Erythroblast (primary cell): ENCODE measurements at places on chromosomes 3 and 15.

GRCh38 chr15:36831904-36832287 lies 252.5 kb downstream of the CDIN1 start:
- peak; percentile 1 for DNase-seq

DNA sequence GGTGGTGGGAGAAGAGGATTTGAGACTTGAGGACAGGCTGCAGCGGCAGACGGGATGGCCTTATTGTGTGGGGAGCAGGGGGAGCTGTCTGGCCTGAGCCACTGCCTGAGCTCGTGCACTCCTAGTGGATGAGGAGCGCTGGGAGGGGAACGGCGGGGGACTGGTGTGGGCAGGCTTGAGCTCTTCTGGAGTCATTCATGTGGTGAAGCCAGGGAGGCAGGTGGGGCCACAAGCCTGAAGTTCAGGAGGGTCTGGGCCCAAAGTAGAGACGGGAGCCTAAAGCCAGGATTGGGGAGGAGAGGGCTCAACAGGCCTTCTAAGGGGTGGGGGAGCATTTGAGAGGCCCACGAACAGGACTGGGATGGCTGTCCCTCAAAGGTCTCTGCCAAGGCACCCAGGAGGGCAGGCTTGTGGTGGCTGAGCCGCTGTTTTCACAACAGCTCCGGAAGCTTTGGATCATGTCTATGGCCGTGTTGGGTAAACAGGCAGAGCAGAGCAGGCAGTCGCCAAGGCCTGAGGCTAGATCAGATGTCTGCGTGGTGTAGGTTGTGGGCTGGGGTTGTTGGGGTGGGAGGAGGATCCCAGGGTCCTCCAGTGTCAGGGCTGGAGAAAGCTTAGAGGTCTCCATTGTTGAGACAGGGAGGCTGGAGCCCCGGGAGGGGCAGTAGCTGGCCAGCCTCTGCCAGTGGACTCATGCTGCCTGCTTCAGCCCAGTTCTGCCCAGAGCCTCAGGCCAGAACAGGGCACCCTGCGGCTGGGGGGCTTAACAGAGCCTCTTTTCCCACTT lies 8.2 kb downstream of the PRKCD start:
- DNase-seq: no peak

- peak; percentile 58 for DNase-seq
Observed at GRCh38 chr3:128483657-128484403, 9.2 kb downstream of the GATA2 start.

GRCh38 chr15:93265111-93265556 lies 176.1 kb upstream of the RGMA start:
- no peak for DNase-seq

- DNase-seq: no peak
Observed at GRCh38 chr15:85795337-85796305, 896 bp upstream of the KLHL25 start.

DNA sequence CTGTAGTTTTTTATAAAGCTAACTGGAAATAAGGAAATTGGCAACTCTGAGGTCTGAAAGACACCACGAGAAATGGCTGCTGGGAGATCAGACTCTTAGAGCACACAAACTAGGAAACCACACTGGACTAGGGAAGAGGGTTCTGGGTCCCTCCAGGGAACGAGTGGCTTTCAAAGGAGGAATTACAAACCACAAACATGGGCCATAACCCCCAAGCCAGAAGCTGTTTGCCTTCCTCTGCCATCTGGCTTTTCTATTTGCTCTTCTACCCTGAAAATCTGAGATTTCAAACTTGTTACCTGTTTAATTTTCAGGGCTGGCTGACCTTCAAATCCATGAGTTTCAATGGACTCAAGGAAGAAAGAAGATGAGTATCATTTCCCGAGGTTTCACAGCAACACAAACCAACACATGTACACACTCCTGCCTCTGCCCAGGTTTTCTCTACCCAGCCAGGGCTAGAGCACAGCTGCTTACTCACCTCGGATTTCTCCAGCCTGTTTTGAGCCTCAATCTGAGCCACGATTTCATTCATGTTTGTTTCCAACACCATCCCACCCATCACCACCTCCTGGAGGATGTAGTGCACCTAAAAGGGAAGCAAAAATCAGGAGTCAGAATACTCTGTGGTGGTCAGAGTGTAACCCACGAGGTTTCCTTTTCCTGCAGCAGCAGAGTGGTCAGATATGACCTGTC lies 22.6 kb upstream of the ANPEP start:
- no peak for DNase-seq

- no peak for DNase-seq
Observed at GRCh38 chr15:80559320-80559693, 135.8 kb upstream of the ABHD17C start.

GRCh38 chr3:23754215-23754614 lies 51.5 kb upstream of the UBE2E1 start:
- no peak for DNase-seq

DNA sequence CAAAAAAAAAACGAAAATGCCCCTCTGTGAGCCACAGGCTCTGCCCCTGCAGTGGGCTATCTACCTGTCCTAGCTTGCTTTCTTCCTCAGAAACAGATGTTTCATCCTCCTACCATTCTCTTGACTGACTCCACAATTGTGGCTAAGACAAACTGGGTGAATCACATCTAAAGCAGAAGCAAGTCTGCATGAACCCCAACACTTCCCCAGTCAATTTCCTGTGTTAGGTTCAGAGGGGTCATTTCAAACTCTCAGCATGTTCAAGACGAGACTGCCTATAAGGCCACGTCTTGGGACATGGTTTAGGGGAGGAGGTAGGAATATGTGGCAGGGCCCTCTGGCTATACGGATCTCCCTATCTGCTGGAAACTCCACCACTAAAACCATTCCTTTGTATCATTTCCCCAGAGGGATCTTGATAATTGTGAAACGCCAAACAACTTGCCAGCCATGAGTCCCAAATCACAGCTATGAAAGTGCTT lies 28.6 kb upstream of the ANKDD1A start:
- DNase-seq: no peak

GRCh38 chr3:64158334-64158733 lies 66.9 kb downstream of the PRICKLE2 start:
- no peak for DNase-seq

DNA sequence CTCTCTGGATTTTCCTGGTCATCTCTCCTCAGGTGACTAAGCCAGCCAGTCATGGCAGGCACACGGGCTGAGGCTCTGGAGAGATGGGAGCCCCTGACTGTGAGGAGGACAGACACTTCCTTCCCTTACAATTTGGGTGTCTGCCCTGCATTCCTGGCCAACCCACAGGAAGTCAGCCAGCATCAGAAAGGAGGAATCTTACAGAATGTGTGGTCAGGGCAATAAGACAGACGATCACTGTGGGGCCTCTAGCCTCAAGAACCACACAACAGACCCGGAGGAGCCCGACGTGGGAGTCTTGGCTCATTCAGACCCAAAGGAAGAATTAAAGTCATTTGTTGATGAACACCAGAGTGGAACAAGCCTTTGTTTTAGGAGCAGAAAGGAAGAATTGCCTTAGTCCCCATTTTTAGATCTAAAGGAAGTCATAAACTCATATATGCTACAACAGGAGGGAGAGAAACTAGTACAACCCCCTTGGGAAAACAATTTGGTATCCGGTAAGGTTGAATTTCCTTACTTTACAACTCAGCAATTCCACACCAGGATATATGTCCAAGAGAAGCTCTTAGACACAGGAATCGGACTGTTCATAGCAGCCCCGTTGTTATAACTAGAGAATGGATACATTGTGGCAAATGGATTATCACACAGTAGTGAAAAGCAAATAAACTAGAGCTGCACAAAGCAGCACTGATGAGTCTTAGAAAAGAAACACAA lies 62.2 kb downstream of the ABTB1 start:
- no peak for DNase-seq

GRCh38 chr3:191372122-191372521 lies 41.8 kb upstream of the UTS2B start:
- no peak for DNase-seq

- peak; percentile 48 for DNase-seq
Observed at GRCh38 chr15:73305331-73306211, 63.2 kb downstream of the HCN4 start.

- no peak for DNase-seq
Observed at GRCh38 chr15:38085114-38085513, 150.7 kb downstream of the TMCO5A start.
